ENCODE measurements at places on chromosomes 2 and 18.

DNA sequence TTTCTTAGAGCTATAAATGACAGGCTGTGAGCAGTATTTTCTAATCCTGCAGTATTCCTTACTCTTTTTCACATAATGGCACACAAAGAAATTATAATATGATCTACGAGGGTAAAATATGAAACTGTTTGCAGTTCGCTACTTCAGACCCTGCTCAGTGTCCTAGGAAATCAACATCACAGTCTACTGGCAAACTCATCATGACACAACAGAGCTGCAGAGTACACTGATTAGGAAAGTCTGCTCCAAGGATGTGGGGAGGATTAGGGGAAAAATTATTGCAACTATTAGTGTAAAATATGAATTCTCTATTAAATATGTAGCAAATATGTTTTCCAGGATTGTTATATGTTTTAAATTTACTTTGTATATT lies 149.2 kb upstream of the REG3G start:
- DNase-seq = no peak

GRCh38 chr2:29482348-29482747 lies 367.1 kb downstream of the CLIP4 start:
- DNase-seq = no peak

GRCh38 chr2:203804070-203804469 lies 63.5 kb upstream of the CTLA4 start:
- DNase-seq = no peak

- DNase-seq = no peak
Measured at GRCh38 chr2:26268213-26268612, 23.5 kb downstream of the HADHB start.

DNA sequence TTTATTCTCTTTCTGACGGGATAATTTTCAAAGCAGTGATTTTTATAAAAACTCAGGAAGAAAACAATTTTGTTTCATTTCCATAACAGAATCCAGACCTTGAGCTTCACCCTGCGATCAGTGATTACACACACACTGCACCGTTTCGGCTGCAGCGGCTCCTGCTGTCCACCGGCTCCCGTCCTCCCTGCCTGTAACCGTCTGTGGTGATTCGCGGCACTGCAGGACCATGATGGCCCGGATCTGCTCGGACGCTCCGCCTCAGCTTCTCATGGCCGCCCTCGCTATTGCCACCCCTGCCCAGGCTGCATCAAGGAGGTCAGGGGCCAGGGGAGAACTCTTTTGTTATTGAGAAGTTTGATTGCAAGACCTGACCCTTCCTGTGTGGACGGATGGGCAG lies 246.1 kb downstream of the TWIST2 start:
- DNase-seq = no peak

- DNase-seq = no peak
Measured at GRCh38 chr18:54117853-54118773, 106.4 kb downstream of the MBD2 start.
